ENCODE measurements at places on chromosomes 6 and 20.

DNA sequence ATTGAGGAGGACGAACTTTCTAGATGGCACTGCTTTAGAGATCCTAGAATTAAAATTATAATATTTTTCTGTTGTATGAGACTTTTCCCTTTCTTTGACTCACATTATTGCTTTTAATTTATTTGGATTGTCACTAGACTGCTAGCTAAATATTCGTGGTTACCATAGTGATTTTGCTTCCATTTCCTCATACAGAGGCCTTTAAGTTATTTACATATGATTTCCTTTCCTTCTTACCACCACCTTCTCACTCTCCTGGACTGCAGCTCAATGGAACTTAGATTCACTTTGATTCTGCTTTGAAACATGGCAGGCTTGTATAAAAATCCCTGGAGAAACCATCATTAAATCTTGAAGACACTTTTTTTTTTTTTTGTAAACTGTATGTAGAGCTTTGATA, 222.9 kb downstream of the LAMA2 start:
- DNase-seq: no peak

- no peak for DNase-seq
Measured at GRCh38 chr6:68059261-68059660, 575.8 kb upstream of the ADGRB3 start.

DNA sequence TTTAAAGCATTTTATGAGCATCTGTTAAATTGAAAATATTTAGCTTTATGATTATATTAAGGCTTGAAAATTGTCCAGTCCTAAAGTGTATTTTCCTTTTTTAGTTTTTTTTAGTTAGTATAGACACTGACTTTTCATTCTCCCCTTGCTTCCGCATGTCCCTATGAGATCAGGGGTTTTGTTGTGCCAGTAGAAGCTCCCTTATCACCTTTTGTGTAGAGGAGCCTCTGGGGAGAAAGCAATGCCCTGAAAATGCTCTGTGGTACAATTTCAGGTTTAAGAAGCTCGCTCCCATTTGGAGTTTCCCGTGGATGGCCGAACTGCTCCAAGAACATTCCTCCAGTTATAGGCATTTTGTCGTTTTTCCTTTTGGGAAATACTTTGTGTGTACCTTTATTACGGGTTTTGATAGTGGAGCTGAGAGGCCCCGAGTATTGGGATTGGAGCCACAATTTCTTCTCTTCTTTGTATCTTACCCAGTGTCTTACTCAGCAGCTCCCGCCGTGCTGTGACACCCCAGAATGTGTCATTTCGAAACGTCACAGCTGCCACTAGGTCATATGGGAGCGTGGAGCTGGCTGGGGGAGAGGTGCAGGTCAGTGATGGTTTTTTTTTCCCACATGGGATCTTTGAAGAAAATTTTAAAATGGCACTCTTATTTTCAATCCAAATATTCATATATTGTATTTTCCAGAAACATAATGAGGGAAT, 49.9 kb downstream of the RPRD1B start:
- no peak for DNase-seq

DNA sequence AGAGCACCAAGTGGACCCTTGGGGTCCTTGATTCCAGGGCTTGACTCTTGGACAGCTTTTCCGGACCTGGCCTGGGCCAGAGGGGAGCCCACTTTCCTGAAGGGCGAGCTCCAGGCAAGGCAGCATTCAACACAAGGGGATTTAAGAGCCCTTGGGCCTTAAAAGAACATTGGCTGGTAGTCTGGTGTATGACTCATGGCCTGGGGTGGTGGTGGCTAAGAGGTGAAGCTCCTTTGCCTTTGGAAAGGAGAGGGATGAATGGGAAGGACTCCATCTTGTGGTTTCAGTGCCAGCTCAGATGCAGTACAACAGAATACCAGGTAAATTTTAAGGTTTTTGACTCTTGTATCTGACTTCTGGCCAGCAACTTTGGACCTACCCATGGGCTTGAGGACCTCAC, 760.7 kb downstream of the GRIK2 start:
- no peak for DNase-seq

DNA sequence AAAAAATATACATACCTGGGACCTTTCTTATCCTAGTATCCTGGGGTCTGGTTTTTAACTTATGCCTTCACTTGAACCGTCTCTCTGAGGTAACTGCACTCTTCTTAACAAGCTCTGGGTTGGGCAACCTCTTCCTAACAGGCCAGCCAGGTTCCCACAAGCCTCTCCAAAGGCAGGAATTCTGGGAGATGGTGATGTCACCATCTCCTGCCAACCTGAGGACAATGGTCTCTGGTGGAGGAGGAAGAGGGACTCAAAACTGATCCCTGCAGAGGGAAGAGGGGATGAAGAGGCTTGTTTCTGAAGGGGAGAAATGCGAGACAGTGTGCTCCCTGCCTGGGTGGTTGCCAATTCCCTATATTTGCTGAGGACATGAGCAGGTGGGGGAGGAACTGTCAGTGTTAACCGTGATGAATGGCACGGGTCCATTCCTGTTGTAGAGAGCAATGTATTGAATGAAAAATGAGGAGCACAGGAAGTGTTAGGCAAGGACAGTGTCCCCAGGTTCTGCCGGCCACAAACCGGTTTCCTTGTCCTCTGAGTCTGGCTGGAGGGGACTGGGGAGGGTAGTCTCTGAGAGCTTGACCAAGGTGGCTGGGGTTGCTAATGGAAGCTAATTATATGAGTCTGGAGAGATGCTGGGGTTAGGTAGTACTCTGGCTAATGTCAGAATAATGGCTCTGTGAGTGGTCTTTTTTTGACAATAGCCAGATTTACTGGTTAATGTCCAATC, 95.5 kb downstream of the KCNB1 start:
- no peak for DNase-seq

- no peak for DNase-seq
Measured at GRCh38 chr6:139256087-139256486, 35.7 kb downstream of the TXLNB start.

DNA sequence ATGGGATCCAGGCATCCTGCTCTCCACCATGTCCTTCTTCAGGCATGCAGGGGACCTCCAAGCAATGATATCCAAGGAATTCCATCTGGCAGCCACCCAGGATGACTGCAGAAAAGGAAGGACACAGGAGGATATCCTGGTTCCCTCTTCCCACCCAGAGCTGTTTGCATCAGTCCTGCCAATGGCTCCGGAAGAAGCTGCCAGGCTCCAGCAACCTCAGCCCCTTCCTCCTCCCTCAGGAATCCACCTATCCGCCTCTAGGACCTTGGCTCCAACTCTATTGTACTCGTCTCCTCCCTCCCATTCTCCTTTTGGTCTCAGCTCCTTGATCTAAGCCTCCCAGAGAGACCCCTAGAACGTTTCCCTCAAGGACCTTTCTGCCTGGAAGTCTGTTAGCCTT, 733 bp upstream of the PSORS1C2 start:
- DNase-seq: no peak

DNA sequence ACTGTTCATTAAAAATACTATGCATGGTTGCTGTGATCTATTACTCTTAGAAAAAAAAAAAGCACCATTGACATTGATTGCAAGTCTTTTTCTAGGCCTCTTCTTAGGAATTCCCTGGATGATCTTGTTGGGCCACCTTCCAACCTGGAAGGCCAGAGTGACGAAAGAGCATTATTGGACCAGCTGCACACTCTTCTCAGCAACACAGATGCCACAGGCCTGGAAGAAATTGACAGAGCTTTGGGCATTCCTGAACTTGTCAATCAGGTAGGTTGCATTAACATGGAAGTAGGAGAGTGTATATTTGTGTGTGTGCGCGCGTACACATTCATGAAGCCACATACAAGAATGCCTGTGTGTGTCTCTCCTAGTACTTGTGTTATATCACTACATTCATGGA, 140.4 kb downstream of the NCOA3 start:
- no peak for DNase-seq

- no peak for DNase-seq
Measured at GRCh38 chr6:39440039-39440426, 117.5 kb upstream of the KCNK16 start.

DNA sequence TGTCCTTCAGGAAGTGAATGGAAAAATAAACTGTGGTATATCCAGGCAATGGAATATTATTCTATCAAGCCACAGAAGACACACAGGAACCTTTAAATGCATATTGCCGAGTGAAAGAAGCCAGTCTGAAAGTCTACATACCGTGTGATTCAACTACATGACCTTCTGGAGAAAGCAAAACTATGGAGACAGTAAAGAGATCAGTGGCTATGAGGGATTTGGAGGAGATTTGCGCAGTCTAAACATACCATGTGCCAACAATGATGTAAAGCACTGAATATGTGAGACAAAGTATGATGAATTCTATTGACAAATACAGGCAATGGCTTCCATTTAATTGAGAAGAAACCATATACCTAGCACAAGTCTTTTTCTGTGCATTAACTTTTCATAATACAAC, 518.3 kb upstream of the ZNF337 start:
- DNase-seq: no peak

DNA sequence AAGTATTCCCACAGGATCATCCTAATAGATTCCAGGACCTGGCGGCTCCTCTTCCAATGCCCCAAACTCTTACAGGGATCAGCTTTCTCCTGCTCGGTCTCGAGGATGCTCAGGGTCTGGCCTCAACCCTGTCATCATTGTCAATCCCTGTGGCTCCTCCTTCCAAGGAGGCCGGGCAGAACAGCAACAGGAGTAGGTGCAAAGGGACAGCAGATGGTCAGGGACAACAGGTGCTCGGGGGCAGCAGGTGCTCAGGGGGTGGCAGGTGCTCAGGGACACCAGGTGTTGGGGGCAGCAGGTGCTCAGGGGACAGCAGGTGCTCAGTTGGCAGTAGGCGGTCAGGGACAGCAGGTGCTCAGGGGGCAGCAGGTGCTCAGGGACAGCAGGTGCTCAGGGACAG, 84.8 kb downstream of the TTLL2 start:
- DNase-seq: no peak

GRCh38 chr20:54221996-54222890, 14.4 kb downstream of the PFDN4 start:
- DNase-seq: no peak

GRCh38 chr6:163773646-163774045, 359.1 kb downstream of the QKI start:
- DNase-seq: no peak

- no peak for DNase-seq
Measured at GRCh38 chr6:75318900-75319299, 34.3 kb upstream of the TMEM30A start.

GRCh38 chr6:167898673-167899311, 72.1 kb downstream of the AFDN start:
- DNase-seq: no peak

GRCh38 chr6:159871906-159872305, 18.9 kb upstream of the MAS1 start:
- DNase-seq: no peak

DNA sequence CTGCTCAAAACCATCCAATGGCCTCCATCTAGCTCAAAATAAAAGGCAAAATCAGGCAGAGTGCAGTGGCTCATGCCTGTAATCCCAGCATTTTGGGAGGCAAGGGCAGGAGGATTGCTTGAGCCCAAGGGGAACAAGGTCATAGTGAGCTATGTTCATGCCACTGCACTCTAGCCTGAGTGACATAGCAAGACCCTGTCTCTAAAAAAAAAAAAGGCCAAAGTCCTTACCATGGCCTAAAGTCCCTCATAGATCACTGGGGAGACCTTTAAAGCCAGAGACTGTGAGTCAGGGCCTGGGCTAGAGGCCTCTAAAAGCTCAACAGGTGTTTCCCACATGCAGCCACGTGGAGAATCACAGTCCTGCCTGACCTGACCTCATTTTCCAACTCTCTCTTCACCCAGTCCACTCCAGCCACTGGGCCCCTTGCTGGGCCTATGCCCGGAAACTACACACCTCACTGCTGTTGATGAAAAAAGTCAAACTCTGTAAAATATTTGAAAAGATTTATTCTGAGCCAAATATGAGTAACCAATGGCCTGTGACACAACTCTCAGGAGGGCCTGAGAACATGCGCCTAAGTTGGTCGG, 28.2 kb upstream of the TAB2 start:
- no peak for DNase-seq

DNA sequence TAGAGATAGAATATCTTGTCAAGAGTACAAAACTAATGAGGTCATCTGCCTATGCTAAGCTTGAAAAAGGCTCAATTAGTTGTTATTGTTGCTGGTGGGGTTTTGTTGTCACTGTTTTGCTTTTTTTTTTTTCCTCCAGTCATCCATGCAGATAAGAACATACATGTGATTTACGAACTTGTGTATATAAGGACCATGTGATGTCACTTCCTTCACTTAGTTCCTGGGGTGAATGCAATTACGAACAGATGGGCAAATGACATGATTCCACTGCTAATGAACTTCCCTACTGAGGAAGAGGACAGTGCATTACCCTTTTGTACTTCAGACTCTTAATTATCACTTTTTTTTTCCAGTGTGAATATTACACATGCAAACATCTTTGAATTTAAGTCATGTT, 1175.3 kb upstream of the GJE1 start:
- DNase-seq: no peak

DNA sequence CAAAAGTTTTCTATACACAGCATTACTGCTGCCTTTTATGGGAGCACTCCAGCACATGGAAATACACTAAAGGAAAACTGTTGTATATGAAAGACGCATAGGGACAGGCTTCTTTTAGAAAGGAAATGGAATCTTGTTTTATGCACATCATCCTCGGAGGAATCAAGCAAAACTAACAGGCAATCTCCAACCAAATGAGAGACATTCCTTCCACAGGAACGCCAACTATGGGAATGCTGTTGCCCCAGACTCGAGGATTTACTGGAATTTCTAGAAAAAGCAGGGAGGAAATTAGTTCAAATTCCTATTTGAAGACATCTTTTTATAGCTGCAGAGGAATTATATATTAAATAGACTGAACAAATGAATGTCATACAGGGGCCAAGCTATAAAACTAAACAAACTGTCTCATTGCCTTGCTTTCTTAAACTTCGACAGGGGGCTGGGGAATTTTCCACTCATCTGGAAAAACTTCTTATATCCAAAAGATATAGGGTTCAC, 52.2 kb downstream of the LYRM4 start:
- DNase-seq: no peak

- DNase-seq: no peak
Measured at GRCh38 chr6:83114164-83114563, 46.7 kb downstream of the DOP1A start.

- no peak for DNase-seq
Measured at GRCh38 chr20:25054096-25054820, 3.7 kb downstream of the ACSS1 start.

- DNase-seq: no peak
Measured at GRCh38 chr6:75922226-75922625, 150.2 kb downstream of the IMPG1 start.

- DNase-seq: no peak
Measured at GRCh38 chr6:144811140-144811539, 526.0 kb downstream of the UTRN start.
